Endothelial cell of umbilical vein (primary cell): ENCODE measurements at places on chromosomes 3 and 15.
A peak's percentile ranks its signal among the peaks of the same experiment; 100 is the strongest.

DNA sequence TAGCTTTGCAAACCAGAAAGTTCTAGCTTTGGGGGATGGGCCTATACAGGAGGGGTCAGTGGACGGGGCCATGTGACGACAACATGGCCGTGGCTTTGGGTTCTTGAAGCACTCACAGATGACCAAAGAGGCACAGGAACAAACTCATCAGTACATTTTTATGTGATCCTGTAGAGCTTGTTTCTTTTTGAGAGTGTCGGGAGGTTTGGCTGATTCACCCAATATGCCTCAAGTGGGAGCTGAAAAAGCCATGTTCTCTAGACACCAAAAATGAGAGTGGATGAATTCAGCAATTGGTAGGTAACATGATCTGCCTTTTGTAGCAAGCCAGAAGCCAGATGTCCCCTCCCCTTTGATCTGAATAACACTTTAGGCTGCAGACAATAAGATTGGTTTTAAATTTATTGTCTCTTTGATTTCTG, 30.1 kb downstream of the GREM1 start:
- no peak for DNase-seq

- peak; percentile 86 for DNase-seq
Observed at GRCh38 chr3:20080956-20081554, 40.8 kb downstream of the KAT2B start.

DNA sequence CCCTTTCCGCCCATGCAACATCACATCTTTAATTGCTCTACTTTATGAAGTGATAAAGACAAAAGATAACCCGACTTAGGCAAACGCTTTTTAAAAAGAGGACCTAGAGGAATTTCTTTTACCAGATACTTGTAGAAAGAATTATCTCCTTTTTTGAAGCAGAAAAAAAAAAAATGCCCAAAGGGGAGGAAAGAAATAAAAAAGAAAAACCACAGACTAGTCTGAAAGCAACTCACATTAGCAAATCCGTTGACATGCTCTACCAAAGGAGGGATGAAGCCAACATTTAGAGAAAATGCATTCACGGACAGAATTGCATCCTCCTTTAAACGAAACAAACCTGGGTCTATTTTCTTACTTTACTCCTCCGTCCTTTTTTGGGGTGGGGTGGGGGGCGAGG, 213.6 kb downstream of the MEIS2 start:
- no peak for DNase-seq

- peak; percentile 88 for DNase-seq
Observed at GRCh38 chr3:30042274-30042859, 564.0 kb upstream of the TGFBR2 start.

DNA sequence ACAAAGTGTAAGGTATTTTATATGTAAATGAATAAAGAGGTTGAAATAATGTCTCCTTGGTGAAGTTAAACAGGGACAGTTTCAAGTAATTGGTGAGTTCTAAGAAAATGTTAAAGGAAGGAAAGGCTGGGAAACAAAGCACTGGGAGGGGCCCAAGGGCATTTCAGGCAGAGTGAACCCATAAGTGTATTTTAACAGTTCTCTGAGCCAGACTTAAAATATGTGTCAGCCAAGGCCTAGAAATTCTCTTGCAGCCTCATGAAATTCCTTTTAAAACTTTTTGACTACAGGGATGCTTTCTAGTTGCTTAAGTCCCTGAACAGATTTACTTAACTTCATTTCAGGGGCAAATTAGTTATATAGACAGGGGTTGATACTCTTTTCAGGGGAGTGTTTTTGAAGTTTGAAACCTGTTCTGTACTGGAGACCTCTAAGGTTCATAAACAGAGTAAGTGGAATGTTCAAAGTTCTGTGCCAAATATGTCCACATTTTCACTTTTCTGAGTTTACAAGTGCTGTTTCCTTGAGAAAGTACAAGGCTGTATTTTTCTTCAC, 77.6 kb downstream of the GALK2 start:
- DNase-seq: no peak

- DNase-seq: peak; percentile 3
Observed at GRCh38 chr3:113183748-113184661, 27.4 kb upstream of the BOC start.
